ENCODE measurements at places on chromosomes 3 and 15.

DNA sequence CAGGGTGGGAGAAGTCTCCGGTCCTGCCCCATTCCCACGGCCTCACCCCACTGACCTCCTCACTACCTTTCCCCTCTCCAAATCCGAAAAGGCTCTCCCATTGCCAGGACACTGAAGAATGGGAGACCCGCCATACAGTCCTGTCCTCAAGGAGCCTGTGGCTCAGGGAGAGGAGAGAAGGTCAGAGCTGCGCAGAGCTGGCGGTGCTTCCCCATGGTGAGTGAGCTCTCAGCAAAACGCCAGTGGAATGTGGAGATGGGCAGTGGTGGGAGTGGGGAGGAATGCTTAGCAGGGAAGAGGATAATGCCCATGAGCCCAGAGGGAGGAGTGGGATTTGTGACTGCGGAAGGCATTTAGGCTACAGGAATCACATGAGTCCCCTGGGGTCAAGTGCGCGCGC lies 20.1 kb downstream of the FAM43A start:
- DNase-seq: no peak

- DNase-seq: no peak
Measured at GRCh38 chr15:67746450-67746849, 78.9 kb upstream of the SKOR1 start.

DNA sequence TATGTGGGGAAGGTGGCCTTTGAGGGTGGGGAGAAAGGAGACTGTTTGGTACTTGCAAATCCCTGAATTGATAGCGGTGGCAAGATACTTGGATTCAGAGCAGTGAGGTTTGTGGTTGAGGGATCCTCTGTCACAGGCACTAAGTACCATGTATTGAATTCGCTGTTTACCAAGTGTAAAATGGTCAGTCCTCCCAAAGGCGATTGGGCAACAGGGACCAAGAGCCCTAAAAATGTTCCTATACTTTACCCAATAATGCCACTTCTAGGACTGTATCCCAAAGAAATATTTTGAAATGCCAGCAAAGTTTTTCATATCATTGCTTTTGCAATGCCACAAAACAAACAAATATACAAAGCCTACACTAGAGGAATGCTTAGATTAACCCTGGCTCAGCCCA lies 43.4 kb upstream of the MRPS22 start:
- DNase-seq: no peak

GRCh38 chr3:112615989-112616731 lies 24.8 kb downstream of the CCDC80 start:
- no peak for DNase-seq

GRCh38 chr15:85588677-85589076 lies 206.0 kb downstream of the KLHL25 start:
- DNase-seq: no peak

- DNase-seq: no peak
Measured at GRCh38 chr3:117660941-117661817, 951.6 kb downstream of the TUSC7 start.

DNA sequence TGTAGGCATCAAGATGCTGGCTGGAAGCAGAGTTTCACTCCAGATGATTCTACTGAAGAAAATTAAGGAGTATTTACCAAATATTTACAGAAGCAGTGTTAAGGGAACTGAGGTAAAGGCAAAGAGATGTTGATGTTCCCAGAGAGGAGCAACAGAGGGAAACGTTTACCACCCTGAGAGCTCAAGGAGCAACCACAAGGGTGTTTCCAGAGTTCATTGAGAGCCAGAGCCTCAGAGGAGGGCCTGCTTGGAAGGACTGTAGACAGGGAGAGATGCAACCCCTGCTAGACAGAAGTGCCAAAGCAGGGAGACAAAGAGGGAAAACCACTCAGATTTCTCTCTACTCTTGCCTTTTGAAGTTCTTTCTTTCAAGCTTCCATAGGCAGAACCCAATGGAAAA lies 474.5 kb downstream of the RBMS3 start:
- no peak for DNase-seq

DNA sequence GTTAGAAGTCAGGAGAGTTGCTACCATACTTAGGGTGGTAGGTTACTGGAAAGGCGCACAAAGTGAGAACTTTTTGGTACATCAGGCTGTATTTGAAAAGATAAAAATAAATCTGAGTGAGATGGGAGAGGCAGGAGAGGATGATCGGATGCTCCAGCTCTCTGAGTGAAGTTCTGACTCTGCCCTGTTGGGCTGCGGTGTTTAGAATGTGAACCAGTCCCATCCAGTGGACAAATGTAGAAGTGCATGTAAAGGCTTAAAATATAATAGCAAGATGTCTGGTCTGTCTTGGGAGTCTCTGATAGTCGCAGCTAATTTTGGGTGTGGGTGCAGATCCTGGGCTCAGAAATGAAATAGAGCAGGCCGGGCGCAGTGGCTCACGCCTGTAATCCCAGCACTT lies 30.4 kb downstream of the ACKR2 start:
- DNase-seq: peak; percentile 27
